ENCODE measurements at places on chromosomes 13 and 19.

GRCh38 chr19:41354343-41354953, 726 bp upstream of the TGFB1 start:
- DNase-seq = no peak

DNA sequence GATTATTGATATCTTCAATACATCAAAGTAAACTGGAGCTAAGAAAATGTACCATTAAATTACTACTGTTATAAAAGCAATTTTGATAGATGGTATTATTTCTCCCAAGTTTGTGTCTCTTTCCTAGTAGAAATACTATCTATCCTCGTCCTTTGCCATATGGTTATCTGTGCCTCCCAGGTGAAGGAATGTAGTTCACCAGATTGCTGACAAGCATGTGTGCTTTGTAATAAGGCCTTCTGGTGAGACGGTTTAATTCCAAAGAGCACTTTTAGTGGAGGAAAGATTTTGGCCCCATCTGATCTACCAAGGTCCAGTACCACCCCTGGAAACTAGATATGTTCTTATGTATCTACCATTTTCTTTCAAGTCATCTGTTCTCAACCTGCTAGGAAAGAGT, 243.6 kb downstream of the DLEU7 start:
- no peak for DNase-seq

GRCh38 chr13:58893396-58893795, 1261.9 kb downstream of the PCDH17 start:
- DNase-seq = no peak

DNA sequence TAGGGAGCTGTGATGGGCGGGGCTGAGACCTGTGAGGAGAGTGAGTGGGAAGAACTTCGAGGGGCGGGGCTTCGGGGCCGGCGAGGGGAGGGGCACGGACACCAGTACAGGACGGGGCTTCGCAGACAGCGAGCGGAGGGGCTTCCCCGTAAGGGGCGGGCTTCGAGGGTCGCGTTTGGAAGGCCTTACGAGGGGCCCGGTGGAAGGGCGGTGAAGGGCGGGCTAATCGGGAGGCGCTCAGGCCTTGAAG, 4.1 kb upstream of the EMP3 start:
- DNase-seq = peak; percentile 89

DNA sequence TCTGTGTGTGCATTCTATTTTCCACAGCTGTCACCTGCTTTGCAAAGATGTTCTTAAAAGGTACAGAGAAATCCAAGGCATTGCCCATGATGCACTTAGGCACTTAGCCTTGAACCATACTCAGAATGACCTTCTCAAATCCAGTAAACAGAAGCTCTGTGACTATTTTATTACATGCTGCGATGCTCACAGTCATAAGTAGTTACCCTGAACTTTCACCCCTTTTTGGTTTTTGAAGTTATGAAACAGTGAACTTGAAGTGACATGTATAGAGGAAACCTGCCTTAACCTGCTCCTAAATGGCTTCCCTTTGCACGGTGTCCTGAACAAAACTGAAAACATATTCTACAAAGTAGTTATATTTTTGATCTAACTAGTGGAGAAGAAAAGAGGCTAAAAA, 100.4 kb downstream of the SLC10A2 start:
- DNase-seq = no peak

GRCh38 chr19:46718934-46719622, 2.2 kb upstream of the PRKD2 start:
- no peak for DNase-seq
